ENCODE measurements at places on chromosomes 1 and 21.

GRCh38 chr1:221468546-221468945 lies 273.3 kb downstream of the DUSP10 start:
- DNase-seq, result no peak

DNA sequence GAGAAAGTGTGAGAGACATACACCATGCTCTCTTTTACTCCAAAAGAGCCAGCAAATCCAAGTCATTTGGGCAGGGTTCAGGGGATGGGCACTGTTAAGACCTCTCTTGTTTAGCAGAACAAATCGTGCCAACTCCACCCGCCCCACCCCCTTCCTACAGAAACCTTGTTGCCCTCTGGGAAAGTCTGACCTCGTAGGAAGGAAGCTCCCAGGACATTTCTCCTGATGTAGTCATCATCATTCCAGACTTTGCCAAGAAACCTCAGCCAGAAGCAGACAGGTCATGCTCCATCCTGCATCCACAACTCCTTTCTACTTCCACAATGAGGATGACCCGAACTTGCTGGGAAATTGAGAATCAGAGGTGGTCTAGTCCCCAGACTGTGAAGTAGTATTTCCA lies 57.7 kb downstream of the UBE2T start:
- DNase-seq, result no peak

DNA sequence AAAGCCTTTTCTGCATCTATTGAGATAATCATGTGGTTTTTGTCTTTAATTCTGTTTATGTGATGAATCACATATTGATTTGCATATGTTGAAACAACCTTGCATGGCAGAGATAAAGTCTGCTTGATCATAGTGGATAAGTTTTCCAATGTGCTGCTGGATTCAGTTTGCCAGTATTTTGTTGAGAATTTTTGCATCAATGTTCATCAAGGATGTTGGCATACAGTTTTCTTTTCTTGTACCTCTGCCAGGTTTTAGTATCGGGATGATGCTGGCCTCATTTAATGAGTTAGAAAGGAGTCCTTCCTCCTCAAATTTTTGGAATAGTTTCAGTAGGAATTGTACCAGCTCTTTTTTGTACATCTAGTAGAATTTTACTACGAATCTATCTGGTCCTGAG lies 55.0 kb downstream of the COL24A1 start:
- DNase-seq, result no peak

DNA sequence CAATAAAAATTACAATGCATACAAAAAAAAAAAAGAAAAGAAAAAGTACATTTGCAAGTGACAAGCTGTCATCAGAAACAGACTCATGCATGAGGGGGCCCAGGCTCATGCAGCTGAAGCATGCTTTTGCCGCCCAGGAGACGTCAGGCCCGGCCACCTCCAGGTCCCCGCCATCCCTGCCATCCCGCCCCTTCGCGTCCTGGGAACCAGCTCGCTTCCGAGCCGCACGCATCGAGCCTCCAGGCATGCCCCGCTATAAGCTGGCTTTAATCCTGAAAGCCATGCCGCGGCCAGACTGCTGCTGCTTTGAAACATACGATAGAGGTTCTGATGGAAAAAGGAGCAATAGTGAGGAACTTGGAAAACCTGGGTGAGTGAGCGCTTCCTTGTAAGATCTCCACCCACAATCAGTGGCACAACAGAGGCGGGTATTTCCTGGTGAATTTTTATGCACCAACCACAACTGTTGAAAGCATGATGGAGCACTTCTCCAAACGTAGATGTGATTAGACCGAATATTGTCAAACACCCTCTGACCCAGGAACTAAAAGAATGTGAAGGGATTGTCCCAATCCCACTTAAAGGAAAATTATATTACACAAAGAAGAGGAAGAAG lies 113.7 kb downstream of the FAF1 start:
- DNase-seq, result no peak

DNA sequence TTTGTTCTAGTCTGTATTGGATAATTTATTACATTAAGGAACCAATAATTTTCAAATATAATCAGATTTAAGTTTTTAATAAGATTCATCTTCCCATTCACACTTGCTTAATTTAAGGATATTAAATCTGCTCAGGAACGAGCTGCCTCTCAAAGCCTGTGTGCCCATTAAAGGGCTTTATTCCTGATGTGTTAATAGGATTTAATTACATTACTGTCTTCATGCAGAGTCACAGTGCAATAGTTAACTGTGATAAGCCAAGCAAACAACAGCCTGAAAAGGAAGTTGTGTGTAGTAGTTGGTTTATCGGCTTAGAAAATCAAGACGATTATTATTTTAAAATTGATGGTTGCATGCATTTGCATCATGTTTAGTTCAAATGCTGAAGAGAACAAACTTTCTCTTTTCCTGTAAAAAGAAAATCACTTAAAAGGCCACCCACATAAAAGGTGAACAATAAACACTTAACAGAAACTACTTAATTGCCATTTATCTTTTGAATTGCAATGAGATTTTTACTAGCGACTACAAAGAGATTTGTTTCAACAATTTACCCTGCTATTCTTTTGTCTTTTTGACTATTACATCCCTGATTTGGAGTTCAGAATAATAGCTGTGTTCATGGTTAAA lies 174.6 kb downstream of the RWDD3 start:
- DNase-seq, result no peak

- no peak for DNase-seq
Observed at GRCh38 chr1:160161965-160162705, 10.7 kb downstream of the ATP1A4 start.
